ENCODE measurements at places on chromosomes 1 and 21.
A peak's percentile ranks its signal among the peaks of the same experiment; 100 is the strongest.

GRCh38 chr1:27372808-27373690, 1.6 kb downstream of the FCN3 start:
- no peaks in the 10 kb centered on the region for H3K27me3 ChIP-seq
- H3K27ac ChIP-seq = peak overlapping the region; percentile 40
- H3K4me3 ChIP-seq = no peak overlapping the region
- peaks cover 5% of the 10 kb centered on the region for H3K4me1 ChIP-seq

GRCh38 chr1:40855513-40855912, 6.7 kb downstream of the CITED4 start:
- H3K36me3 ChIP-seq = no peaks in the 10 kb centered on the region
- H3K27ac ChIP-seq = no peak overlapping the region
- no peak for DNase-seq
- H3K4me3 ChIP-seq = no peak overlapping the region

DNA sequence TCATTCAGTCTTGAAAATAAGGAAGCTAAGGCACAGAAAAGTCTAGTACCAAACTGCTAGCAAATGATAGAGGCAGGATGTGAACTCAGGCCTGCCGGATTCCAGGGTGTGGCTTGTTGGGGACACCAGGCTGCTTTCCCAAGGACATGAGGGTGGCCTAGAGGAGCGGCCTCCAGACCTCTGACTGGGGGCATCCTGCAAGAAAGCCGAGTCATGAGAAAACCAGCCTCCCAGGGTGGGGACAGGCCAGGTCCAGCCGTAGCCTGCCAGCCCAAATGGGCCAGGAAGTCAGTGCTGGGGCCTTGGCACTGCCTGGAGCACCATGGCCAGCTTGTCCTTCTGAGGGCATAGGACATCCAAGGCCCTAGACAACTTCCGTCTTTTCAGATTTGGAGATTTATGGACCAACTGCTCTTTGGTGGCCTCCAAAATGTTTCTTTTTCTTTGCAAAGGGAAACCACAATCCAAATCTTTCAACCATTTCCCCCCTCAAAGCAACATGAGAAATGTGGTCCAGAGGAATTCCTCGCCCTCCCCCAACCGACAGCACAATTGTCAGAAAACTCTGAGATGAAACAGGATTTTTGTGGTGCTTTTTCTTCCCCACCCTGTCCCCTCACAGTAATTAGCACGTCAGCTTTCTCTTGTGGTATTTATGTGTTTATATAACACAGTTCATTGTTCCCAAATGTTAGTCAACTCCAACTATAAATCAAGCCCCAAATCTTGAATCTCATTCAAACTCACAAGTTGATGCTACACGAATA, 212.3 kb downstream of the KAZN start:
- no peak overlapping the region for H3K27ac ChIP-seq
- DNase-seq = no peak
- no peaks in the 10 kb centered on the region for H3K27me3 ChIP-seq
- no peaks in the 10 kb centered on the region for H3K4me1 ChIP-seq
- H3K4me3 ChIP-seq = no peak overlapping the region

DNA sequence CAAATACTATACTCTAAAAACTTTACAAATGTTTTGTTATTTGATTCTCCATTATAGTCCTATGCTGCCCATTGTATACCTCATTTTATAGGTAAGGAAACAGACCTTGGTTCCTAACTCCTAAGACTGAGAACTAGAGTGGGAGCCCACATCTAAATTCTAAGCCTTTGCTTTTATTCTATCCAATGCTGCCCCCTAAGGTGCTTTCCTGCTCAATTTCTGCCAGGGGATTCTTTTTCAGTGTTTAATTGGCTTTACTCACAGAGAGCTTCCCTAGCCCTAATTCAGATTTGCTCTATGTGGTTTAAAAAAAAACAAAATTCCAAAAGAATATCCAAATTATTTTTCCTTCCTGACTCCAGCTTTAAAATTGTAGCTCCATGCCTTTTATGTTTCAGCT, 64.5 kb downstream of the KIF14 start:
- H3K36me3 ChIP-seq = no peaks in the 10 kb centered on the region
- DNase-seq = no peak
- no peak overlapping the region for H3K27ac ChIP-seq
- no peaks in the 10 kb centered on the region for H3K4me1 ChIP-seq
